Posterior vena cava (tissue), 2 donors: ENCODE measurements at places on chromosomes 4 and X.

- DNase-seq, result no peak
These were observed 146.4 kb upstream of the NOCT start for GRCh38 chr4:138869165-138869564.

GRCh38 chr4:149884046-149884445 is 68.4 kb upstream of the IQCM start:
- DNase-seq, result peak; percentile 29

DNA sequence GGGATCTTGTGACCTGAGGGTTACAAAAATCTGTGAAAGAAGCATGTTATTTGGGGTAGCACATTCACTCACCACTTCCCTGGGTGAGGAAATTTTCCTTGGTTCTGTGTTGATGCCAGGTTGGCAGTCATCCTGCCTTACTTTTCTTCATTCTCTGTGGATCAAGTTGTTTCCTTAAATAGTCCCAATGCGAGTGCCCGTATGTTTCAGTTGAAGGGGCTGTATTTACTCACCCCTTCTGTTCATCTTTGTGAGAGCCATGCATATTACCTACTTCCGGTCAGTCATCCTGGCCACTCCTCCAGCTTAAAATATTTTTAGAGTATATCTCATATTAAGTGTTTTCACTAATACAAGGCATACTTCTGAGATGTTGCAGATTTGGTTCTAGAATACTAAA is 2.6 kb upstream of the UGT2B7 start:
- no peak for DNase-seq

- DNase-seq, result peak; percentile 32
These were observed 145.5 kb downstream of the SHOX start for GRCh38 chrX:776061-776460.

- no peak for DNase-seq
These were observed 935.5 kb downstream of the ADGRL3 start for GRCh38 chr4:62135565-62136156.

GRCh38 chrX:56788717-56789122 is 59.7 kb downstream of the NBDY start:
- DNase-seq, result peak; percentile 59

GRCh38 chrX:15973299-15973698 is 118.7 kb upstream of the AP1S2 start:
- no peak for DNase-seq

DNA sequence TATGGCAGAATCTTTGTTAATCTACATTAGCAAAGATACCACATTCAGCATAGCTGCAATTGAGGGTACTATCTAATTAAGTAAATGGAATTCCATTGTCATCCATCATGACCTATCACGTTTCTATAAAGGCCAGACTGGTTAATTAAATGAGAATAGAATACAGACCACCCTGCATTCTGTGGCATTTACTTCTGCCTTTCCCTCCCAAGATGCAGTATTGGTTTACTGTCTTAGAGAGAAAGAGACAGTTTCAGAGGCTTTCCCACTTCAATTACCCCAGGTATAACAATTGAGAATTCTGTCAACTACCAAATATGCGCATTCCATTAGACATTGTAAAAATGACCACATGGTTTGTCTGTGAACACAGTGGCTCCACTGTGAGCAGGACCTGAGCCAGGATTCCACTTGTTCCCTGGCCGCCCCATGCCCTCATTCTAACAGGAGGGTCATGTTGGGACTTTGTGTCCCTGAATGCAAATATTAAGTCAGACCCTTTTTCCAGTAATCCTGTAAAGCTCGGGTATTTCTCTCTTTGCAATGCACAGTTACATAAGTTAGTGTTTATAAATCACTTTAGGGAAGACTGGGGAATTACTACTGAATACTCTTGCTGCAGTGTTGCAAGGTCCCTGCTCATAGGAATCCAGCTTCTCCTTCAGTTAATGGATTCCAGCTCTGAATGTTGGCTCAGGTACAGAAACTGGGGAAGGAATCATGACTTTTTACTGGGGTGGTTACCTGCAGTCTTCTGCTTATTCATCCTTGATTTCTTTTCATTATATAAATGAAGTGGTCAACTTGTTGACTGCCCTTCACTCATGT is 261.0 kb downstream of the PDGFC start:
- DNase-seq, result no peak

- DNase-seq, result no peak
These were observed 7.4 kb downstream of the HERC3 start for GRCh38 chr4:88599714-88600113.

DNA sequence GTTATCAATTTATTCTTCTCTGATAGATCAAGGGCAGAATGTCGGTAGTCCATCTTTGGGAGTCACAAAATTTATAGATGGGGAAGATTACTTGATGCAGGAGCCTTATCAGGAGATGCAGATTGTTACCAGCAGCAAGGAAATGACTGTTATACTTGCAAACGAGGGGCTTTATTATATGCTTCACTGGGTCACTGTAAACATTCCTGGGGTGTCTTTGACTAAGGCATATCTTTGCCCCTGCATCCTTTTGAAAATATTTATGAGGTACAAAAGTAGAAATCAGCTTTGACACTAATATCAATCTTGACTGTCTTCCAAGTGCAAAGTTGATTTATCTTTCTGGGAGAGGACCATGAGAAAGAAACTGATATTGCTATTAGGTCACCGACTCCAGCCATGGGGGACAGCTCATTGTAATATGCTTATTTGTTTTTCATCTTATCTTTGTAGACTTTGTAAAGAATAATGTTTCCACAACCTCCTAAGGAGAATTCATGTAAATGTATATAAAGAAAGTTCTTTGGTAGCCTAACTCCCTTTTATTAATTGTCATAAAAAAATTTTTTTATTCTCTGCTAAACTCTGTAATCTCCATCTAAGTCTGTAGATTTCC is 177.3 kb upstream of the EMCN start:
- DNase-seq, result no peak

- no peak for DNase-seq
These were observed 55.7 kb upstream of the IQSEC2 start for GRCh38 chrX:53337101-53337500.

DNA sequence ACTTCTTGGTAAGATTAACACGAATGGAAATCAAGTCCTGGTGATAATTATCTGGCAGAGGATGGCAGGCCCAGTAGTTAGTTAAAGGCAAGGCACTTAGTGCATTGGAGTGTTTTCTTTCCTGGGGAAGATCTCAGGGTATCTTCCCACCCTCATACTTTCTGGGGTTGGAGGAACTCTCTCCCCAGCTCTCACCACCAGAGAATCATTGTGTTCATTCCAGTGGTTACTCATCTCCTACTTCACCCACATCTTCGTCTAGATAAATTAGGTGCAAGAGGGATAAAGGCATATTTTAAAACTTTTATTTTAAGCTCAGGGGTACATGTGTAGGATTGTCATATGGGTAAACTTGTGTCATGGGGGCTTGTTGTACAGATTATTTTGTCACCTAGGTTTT is 67.5 kb upstream of the SH3RF1 start:
- no peak for DNase-seq

DNA sequence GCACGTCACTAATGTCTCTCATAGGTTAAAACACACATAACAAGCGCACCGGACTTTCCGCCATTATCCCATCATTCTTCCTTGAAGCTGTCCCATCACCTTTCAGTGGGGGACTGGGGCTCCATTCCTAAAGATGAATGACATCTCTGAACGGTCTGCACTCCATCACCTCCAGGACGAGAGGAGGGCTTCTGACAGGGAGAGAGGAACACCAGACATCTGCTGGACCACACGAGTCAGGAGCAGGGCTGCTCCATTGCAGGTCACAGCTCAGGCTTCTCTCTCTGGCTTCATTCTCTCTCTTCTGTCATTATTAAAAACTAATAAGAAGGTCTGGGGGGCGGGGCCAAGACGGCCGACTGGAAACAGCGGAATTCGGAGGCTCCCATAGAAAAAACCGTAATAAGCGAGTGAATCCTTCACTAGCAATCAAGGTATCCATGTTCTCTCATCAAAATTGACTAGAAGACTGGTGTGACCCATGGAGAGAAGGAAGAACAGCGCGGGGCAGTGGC is 289.8 kb downstream of the LDB2 start:
- no peak for DNase-seq

DNA sequence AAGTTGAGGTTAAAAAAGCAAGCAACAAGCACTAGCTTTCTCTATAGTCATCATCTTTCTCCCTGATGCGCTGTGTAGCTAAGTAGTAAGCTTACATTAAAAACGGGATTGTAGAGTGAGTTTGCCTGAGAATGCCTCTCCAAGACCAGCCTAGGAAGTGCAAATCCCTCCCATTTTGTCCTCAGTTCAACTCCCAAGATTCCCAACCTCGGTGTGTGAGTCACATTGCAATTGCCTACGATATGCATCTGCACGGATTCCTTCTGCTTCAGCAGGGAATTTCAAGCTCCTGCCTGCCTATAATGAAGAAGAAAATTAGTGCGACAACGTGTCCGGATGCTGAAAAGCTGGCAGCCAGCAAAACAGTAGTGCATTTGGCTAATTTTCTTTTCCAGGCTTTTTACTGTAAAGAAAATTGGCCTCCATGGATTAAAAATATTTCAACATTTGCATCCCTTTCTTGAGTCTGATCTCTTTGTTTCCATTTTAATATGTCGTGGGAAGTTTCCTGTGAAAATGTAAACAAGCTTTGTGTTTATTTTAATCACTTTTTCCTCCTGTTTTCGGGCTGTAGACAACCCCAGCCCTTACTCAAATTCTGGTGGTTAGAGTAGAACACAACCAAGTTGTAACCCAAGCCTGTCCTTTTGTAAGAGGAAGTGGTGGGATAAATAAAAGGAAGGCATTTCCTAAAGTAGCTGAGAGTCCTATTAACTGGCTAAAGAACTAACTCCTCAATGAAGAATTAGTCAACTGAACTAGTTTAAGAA is 58.4 kb upstream of the TET2 start:
- no peak for DNase-seq

DNA sequence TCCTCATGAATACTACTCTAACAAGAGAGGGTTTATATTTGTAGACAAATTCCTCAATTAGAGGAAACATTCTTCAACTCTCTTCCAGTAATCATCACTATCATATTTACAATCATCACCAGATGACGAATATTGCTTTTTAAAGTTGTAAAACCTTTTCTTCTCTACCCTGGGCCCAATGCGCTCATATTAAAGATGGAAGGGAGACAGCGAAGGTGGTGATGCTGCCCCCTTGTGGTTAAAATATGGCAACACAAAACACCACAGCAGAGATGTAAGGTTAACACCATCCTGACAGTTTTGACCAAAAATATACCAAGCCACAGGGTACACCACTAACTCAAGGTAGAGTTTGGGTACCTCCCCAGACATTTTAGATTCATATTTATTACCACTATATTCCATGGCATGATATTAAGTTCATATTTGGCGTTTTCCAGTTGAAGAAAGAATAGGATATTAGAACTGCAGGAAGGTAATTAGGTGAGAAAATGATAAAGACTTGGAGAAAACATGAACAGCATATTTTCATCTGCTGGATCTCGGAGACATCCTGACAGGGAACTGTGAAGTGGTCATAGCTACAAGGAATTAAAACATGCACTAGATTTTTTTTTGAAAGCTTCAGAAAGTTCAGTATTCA is 72.8 kb downstream of the SLC9A7 start:
- DNase-seq, result no peak

- DNase-seq, result no peak
These were observed 595.2 kb upstream of the LCORL start for GRCh38 chr4:18616720-18617119.

GRCh38 chr4:152535360-152535902 is 461 bp downstream of the FBXW7 start:
- DNase-seq, result no peak

DNA sequence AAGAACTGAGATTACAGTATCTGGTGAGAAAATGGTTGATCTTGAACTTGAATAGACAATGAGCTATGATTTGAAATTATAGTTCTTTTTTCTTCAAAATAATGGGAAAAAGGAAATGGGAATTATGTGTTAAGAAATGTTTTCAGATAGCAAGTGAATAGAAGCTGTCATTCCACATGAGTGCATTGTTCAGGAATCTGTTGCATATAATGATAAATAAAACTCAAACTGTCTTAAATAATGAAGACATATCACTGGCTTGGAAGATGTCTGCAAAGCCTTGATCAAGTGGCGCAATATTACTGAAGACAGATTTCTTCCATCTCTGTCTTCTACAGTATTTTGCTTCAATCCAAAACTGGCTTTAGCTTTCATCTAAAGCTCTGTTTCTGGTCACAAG is 479.3 kb upstream of the ZFP42 start:
- no peak for DNase-seq

- peak; percentile 46 for DNase-seq
These were observed 5.6 kb downstream of the SASH3 start for GRCh38 chrX:129785160-129785947.

- no peak for DNase-seq
These were observed 246.0 kb upstream of the ARSJ start for GRCh38 chr4:114225436-114225835.

DNA sequence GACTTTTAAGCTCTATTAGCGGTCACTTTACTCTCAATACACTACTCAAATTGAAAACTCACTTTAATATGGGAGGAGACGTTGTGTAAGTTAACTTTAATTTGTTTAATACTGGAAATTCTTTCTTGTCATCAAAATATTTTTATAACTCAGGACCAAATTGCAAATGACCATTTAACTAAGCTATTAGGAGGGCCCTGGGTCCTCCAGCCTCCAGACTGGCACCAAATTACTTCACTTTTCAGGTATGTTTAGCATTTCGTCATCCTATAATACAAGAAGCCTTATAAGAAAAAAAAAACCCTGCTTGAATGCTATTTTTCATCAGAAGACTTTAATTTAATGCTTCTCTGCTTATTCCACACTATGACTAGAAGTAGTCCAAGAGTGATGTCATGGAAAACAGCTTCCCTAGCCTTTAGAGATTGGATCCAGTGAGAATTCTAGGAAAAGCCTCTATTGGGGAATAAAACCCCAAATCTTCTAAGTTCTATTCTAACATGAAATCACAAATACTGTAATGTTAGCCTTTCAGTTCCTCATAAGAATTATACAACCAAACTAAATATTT is 6.6 kb downstream of the KLHL15 start:
- DNase-seq, result no peak

DNA sequence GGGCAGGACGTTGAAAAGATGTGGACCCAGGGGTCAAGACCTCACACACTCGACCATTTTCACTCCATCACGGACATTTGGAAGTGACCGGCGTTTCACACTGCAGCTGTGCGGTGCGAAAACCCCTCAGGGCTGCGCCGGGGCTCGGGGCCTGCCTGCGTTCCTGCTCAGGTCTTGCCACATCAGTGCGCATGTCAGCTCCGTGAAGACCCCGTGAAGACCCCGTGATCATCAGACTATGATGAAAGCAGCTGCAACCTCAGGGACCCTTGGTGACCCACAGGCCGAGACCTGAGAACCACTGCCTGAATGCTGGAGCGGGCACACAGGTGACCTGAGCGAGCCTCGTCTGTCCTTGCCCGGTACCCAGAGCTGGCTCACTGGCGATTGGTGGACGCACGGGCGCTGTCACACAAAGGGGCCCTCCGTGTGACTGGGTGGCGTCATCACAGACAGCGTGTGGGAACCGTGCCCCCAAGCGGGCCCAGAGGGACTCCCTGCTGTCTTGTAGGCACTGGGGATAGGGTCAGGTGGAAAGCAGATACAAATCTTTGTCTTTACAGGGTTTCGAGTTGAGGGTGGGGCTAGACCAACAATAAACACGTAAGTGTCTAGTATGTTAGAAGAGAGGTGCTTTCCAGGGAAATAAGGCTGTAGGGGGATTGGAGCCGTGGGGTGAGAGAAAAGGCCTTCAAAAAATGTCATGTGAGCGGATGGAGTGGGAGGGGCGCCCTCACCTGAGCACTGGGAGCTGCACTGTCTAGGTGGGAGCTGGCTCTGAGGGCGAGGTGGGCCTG is 12.7 kb downstream of the MSANTD1 start:
- DNase-seq, result peak; percentile 72
